ENCODE measurements at places on chromosomes 1 and 21. TPM values are rescaled to one million over a fixed set of nuclear protein-coding genes. Genes with fewer than 3 reads are reported as not detected.

DNA sequence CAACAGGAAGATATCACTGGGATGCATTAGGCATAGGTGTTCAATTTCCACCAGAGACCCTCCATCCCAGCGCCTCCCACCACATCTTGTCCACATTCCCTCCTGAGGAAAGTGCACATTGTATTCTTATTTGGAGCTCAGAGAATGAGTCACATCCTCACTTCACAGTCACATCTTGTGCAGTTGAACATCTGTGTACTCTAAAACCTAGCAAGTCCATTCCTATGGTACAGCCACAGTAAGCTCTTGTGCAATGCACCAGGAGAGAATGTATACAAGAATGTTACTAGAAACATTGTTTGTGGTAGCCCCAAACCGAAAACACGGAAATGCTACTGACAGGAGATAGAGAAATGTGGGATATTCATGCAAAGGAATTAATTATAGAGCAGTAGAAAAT, 1.6 kb upstream of the KDF1 start:
- DNase-seq = no peak
- H3K4me1 ChIP-seq = peaks cover 12% of the 10 kb centered on the region
- H3K36me3 ChIP-seq = no peaks in the 10 kb centered on the region

DNA sequence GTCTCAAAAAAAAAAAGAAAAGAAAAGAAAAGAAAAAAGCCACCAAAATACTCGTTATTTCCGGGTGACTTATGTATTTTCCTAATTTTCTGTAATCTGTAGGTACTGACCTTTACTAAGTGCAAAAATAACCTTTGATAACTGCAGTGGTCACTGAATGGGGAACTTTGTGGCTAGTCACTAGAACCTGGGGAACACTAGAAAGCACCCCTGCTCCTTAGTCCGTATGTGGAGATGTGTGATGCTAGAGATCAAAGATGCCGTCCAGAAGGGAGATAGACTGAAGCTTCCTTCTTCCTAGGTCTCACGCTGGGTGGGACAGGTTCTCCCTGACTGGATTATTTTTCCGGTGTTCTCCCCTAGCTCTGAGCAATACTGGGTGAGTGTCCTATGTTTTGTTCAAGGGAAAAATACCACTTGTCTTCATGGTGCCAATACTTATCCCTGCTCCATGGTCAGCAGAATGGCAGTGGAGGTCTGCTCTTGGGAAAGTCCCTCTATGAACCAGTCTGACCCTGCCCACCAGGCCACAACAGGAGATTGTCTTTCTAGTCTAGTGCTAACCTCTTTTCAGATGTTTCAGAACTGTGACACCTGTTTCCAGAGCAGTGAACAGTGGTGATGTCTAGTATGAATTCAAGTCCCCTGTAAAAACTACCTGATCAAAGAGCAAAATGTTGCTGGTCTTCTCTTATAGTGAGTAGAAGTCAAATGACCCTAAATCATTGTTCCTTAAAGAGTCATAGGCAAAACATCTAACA, 39.9 kb downstream of the GTF2B start:
- no peak overlapping the region for H3K4me3 ChIP-seq
- no peaks in the 10 kb centered on the region for H3K4me1 ChIP-seq
- no peak for DNase-seq
- no peak overlapping the region for H3K27ac ChIP-seq

- no peaks in the 10 kb centered on the region for H3K27me3 ChIP-seq
- H3K27ac ChIP-seq = no peak overlapping the region
- DNase-seq = no peak
- H3K4me3 ChIP-seq = no peak overlapping the region
- H3K4me1 ChIP-seq = peaks cover 34% of the 10 kb centered on the region
Observed at GRCh38 chr1:205595435-205595834, 36.4 kb downstream of the ELK4 start.

Gene HTR6
- total RNA-seq = not detected

Gene RSPO1
- total RNA-seq = 23.3 TPM

- no peak overlapping the region for H3K4me3 ChIP-seq
- no peak overlapping the region for H3K27ac ChIP-seq
- no peaks in the 10 kb centered on the region for H3K27me3 ChIP-seq
- no peaks in the 10 kb centered on the region for H3K36me3 ChIP-seq
Observed at GRCh38 chr21:28200726-28201125, 792.0 kb downstream of the LTN1 start.

- no peak overlapping the region for H3K4me3 ChIP-seq
- H3K4me1 ChIP-seq = no peaks in the 10 kb centered on the region
- H3K27me3 ChIP-seq = no peaks in the 10 kb centered on the region
- DNase-seq = no peak
Observed at GRCh38 chr1:238501290-238501689, 610.6 kb upstream of the ZP4 start.

Gene SH2D1B
- not detected for total RNA-seq

Gene COA7
- 9.8 TPM for total RNA-seq

DNA sequence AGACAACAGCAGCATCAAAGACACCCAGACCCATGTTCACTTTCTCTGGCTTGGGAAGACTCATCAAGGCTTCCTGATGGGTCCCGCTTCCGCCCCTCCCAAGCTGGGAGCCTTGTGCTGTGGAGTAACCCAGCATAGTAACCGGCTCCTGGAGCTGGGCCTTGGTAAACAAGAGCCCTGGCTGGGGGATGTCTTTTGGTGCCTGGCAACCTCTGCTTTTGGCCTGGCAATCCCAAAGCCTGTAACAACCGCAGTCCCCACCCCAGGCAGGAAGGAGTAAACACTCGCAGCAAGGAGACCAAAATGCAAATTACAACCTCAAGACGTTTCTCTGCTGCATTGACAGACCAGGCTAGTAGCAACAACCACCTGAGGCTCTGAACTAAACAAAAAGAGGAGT, 16.9 kb upstream of the THRAP3 start:
- peaks cover 23% of the 10 kb centered on the region for H3K4me1 ChIP-seq
- no peaks in the 10 kb centered on the region for H3K36me3 ChIP-seq

DNA sequence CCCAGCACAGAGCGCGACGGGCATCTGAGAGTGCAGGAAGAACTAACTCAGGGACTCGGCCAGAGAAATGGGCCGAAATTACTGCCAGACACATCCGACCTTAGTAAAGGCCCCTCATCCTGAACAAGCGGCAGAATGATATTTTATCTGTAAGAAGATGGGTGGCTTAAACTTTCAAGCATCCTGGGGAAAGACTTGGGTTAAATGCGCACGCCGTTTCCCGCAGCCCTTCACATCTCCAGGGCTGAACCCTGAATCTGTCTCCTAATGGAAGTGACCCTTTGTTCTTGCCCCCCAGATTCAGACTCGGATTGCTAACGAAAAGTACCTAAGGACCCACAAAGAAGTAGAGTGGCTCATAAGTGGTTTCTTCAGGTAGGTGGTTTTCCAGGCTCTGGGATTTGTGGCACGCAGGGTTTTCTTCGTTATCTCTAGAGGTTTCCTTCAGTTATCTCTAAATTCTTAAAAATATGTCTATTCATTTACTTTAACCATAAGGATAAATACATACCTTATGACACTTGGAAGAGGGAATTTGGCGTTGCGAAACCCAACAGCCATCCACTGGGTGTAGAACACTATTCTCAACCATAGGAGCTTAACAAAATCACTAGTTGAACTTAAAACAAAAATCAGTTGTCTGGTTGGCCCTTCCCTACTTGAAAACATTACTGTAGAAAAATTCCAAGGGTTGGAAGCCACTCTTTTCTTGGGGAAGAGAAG, 627 bp downstream of the RIIAD1 start:
- H3K4me3 ChIP-seq = peak overlapping the region; percentile 46
- H3K27me3 ChIP-seq = no peaks in the 10 kb centered on the region
- H3K36me3 ChIP-seq = no peaks in the 10 kb centered on the region
- peak overlapping the region; percentile 58 for H3K27ac ChIP-seq
- DNase-seq = no peak

Gene TMPRSS15
- not detected for total RNA-seq

DNA sequence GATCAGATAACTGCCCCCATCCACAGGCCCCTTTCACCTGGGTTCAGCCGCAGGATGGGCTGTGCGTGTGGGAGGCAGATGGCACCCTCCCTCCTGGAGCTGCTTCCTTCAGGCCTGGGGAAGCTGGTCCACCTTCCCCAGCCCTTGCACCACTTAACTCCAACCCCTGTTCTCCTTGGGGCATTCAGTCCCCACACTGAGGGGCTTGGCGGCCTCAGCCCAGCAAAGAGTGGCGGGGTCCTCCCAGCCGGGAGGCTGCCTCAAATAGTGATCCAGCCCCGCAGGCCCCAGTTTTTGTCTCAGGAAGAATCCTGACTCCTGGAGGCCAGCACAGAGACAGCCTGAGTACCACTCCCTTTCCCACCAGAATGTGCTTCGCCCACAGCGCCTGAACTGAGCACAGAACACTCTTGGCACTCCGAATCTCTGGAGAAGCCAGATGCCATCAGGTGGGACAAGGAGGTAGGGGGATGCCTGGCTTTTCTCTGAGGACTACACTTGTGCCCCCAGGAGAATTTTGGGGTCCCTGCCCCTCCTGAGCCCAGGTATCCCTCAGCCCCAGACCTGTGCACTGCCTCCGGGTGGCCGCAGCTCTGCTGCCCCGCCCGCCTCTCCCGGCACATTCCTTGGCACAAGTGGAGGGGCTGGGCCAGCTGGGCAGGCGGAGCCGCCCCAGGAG, 936 bp downstream of the PAQR6 start:
- peaks cover 32% of the 10 kb centered on the region for H3K4me1 ChIP-seq
- DNase-seq = no peak
- peaks cover 30% of the 10 kb centered on the region for H3K36me3 ChIP-seq

Gene CASP9
- 22.1 TPM for total RNA-seq

- peak overlapping the region; percentile 86 for H3K27ac ChIP-seq
- no peaks in the 10 kb centered on the region for H3K36me3 ChIP-seq
- H3K27me3 ChIP-seq = no peaks in the 10 kb centered on the region
- no peak overlapping the region for H3K4me3 ChIP-seq
- H3K4me1 ChIP-seq = peaks cover 63% of the 10 kb centered on the region
Observed at GRCh38 chr1:234986750-234987414, 141.8 kb downstream of the TOMM20 start.

Gene EFNA4
- total RNA-seq = 13.8 TPM

Gene ZMYM1
- total RNA-seq = 12.5 TPM

Gene PLCH2
- 30.7 TPM for total RNA-seq

DNA sequence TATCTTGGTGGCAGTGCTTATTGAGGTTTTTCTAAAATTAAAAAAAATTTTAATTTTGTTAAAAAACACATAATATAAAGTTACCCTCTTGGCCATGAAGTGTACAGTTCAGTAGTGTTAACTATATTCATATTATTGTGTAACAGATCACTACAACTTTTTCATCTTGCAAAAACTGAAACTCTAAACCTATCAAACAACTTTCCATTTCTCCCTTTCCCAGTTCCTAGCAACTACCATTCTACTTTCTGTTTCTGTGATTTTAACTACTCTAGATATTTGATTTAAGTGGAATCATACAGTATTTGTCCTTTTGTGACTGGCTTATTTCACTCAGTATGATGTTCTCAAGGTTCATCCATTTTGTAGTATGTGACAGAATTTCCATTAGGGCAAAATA, 55.5 kb downstream of the SLAMF6 start:
- H3K36me3 ChIP-seq = no peaks in the 10 kb centered on the region
- DNase-seq = no peak

Gene FYB2
- not detected for total RNA-seq

- peak overlapping the region; percentile 15 for H3K27ac ChIP-seq
- H3K4me3 ChIP-seq = no peak overlapping the region
- H3K27me3 ChIP-seq = no peaks in the 10 kb centered on the region
- DNase-seq = no peak
- H3K4me1 ChIP-seq = peaks cover 28% of the 10 kb centered on the region
- H3K36me3 ChIP-seq = no peaks in the 10 kb centered on the region
Observed at GRCh38 chr1:202007805-202008489, 2.4 kb upstream of the ELF3 start.

DNA sequence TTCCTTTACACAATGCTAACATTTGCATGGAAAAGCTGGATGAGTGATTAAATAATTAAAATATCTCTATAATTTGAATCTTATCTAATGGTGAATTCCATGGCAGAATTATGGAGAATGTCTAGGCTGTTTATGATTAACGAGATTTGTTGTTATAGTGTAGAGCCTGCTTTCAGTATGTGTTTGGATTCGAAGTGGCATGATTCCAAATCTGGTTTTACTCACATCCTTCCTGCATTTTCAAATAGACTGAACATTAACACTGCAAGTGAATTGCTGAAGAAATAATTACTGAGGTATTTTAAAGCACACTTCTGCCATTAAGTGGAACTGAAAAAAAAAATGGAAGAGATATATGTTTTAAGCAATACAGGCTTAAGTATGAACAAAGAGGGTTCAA, 5.1 kb upstream of the NEK7 start:
- no peak overlapping the region for H3K4me3 ChIP-seq
- no peaks in the 10 kb centered on the region for H3K36me3 ChIP-seq
- H3K4me1 ChIP-seq = no peaks in the 10 kb centered on the region
- no peaks in the 10 kb centered on the region for H3K27me3 ChIP-seq
- DNase-seq = no peak
- no peak overlapping the region for H3K27ac ChIP-seq

Gene SLC16A4
- 6.4 TPM for total RNA-seq

DNA sequence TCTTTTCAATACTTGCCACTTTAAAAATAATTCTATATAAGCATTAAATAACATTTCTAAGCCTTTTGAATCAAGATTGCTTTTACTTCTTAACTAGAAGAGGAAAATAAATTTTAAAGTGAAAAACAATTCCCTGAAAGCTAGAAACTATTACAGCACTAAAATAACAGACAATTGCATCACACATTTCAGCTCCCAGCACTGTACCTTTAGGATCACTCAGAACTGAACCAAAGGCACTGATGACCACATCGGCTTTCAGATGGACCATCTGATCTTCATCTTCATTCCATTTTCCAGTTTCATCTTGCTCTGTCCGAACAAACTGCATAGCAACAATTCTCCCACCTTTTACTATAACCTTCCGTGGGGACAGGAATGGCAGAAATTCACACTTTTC, 347.3 kb downstream of the DPYD start:
- no peaks in the 10 kb centered on the region for H3K36me3 ChIP-seq
- no peaks in the 10 kb centered on the region for H3K27me3 ChIP-seq
- no peak overlapping the region for H3K27ac ChIP-seq

- no peak for DNase-seq
- H3K27me3 ChIP-seq = no peaks in the 10 kb centered on the region
- peaks cover 44% of the 10 kb centered on the region for H3K4me1 ChIP-seq
- H3K27ac ChIP-seq = peak overlapping the region; percentile 99
- H3K36me3 ChIP-seq = peaks cover 22% of the 10 kb centered on the region
Observed at GRCh38 chr1:234610666-234611224, 767 bp upstream of the IRF2BP2 start.

GRCh38 chr1:150021191-150021694, 10.7 kb upstream of the OTUD7B start:
- no peak overlapping the region for H3K27ac ChIP-seq
- no peaks in the 10 kb centered on the region for H3K36me3 ChIP-seq
- H3K4me3 ChIP-seq = no peak overlapping the region
- no peak for DNase-seq

Gene SNIP1
- total RNA-seq = 16.5 TPM
